Activated CD4-positive, alpha-beta T cell treated with anti-CD3 and anti-CD28 coated beads for 1 hour (primary cell): ENCODE measurements at places on chromosomes 13 and 19.

GRCh38 chr13:67306742-67307141 is 76.6 kb upstream of the PCDH9 start:
- DNase-seq: no peak

DNA sequence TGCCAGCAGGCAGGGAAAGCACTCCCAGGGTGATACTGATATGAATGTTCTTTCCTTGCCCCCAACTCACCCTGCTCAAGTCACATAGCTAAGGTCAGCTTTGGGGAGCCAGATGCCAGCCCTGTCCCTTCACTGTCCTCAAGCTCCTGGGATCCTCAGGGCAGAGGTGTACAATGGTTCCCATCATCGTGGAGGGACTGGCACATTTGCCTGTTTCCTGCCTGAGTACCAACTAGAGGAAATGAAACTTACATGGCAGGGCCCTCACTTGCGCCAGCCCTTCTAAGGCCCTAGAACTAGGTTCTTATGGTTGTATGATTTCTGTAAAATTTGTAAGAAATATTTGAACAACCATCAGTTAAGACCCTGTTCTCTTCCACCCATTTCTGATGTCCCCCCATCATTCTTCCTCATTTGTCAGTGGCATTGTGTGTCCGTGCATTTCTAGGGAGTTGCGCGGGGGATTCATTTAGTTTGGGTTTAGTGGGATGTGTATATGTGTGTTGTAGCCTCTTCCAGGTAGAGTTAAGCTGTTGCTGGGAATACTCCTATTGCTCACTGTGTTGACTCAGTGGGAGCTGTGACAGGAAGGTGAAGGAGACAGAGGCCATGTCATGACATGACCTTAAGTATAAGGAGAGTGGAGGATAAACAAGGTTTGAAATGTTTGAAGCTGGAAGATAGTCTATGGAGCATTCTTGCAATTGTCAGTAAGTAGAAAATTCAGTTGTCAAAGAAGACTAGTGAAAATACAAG is 41.3 kb upstream of the RCBTB2 start:
- no peak for DNase-seq

DNA sequence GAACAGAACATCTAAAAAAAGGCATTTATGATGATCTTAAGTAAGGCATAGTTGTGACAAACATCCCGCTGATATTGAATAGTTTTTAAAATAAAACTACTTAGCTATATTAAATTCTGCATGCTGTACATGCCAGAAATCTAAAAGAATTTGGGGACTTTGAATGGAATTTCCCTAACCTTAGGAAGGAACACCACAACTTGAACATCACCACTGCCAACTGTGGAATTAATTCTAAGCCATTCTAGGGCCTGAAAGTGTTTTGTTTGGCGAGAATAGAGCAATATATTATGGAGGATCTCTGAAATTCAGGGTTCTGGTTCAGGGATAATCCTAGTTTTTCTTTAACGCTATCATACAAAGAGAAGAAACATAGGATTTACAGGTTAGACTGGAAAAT is 17.8 kb upstream of the LATS2 start:
- no peak for DNase-seq

- no peak for DNase-seq
Measured at GRCh38 chr13:103431856-103432255, 365.6 kb upstream of the SLC10A2 start.

DNA sequence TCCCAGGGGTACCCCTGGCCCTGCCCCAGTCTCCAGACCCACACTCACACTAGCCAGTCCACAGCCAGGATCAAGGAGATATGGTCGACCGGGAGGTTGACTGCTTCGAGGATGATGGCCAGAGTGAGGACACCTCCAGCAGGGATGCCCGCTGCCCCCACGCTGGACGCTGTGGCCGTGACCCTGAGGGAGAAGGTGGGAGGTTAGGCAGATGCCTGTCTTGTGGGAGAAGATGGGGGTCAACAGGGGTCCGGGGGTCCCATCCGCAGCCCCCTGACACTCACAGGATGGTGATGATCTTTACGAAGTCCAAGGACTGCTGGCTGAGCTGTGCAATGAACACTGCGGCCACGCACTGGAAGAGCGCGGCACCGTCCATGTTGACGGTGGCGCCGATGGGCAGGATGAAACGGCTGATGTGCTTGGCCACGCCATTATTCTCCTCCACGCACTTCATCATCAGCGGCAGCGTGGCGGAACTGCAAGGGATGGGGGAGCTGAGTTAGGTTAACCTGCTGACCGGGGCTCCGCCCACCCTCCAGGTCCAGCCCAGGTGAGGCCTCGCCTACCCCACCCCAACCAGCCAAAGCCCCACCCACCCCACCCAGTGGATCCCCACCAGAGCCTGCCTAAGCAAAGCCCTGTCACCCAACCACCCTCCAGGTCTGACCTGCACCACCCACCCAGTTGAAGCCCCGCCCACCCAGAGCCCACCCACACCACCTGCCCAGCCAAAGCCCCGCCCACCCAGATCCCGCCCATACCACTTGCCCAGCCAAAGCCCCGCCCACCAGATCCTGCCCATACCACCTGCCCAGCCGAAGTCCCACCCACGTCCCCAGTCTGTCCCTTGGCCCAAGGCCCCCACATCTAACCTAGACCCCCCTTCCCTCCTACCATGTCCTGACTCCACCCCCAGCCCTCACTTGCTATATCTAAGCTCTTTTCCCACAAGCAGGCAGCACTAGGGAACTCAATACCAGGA is 11.2 kb downstream of the SLC1A5 start:
- DNase-seq: no peak
